ENCODE measurements at places on chromosomes 13 and 19. TPM values are rescaled to one million over a fixed set of nuclear protein-coding genes. Genes with fewer than 3 reads are reported as not detected.

IGLON5 gene
- 0.12 TPM for total RNA-seq

FREM2 gene
- not detected for total RNA-seq

PSG3 gene
- 0.07 TPM for total RNA-seq

TMEM38A gene
- 1.2 TPM for total RNA-seq

ZNF382 gene
- 0.10 TPM for total RNA-seq

MEIOSIN gene
- total RNA-seq, result 0.06 TPM

COL5A3 gene
- 2.6 TPM for total RNA-seq

SOX1 gene
- total RNA-seq, result not detected

ZNF701 gene
- total RNA-seq, result 0.28 TPM

RFX2 gene
- total RNA-seq, result 5.9 TPM

LILRB4 gene
- not detected for total RNA-seq

DPP9 gene
- 56.0 TPM for total RNA-seq

TINCR gene
- 2.4 TPM for total RNA-seq

APBA3 gene
- 10.1 TPM for total RNA-seq

SIGLEC10 gene
- total RNA-seq, result 0.03 TPM

DUS3L gene
- total RNA-seq, result 28.3 TPM

DPF1 gene
- total RNA-seq, result 5.4 TPM

KCNC3 gene
- 1.5 TPM for total RNA-seq

MTRF1 gene
- 4.9 TPM for total RNA-seq

TNFSF13B gene
- total RNA-seq, result 0.41 TPM

C2CD4C gene
- total RNA-seq, result 0.35 TPM

MEIS3 gene
- total RNA-seq, result 30.9 TPM

ANKRD24 gene
- 0.18 TPM for total RNA-seq

ZNF700 gene
- 0.30 TPM for total RNA-seq

APOC4 gene
- total RNA-seq, result not detected

JSRP1 gene
- total RNA-seq, result 0.82 TPM

FFAR3 gene
- not detected for total RNA-seq

GRIN3B gene
- 2.6 TPM for total RNA-seq

SERPINE3 gene
- not detected for total RNA-seq

OLFM4 gene
- not detected for total RNA-seq

MYO16 gene
- 0.06 TPM for total RNA-seq

ALOX5AP gene
- 11.5 TPM for total RNA-seq

NLRP9 gene
- not detected for total RNA-seq

GALP gene
- total RNA-seq, result not detected

ZNF559 gene
- total RNA-seq, result 5.5 TPM

LYPD3 gene
- 0.22 TPM for total RNA-seq

ZNF829 gene
- total RNA-seq, result 0.39 TPM

ZNF628 gene
- total RNA-seq, result 10.1 TPM

ZFR2 gene
- total RNA-seq, result 0.17 TPM

RAX2 gene
- not detected for total RNA-seq

SIGLEC14 gene
- total RNA-seq, result 0.15 TPM

PSG2 gene
- total RNA-seq, result 0.07 TPM

CEACAM8 gene
- total RNA-seq, result not detected

SRRM5 gene
- 0.73 TPM for total RNA-seq

GRK1 gene
- 0.19 TPM for total RNA-seq

ANGPTL4 gene
- 682 TPM for total RNA-seq

CABP5 gene
- total RNA-seq, result not detected

CD22 gene
- 0.89 TPM for total RNA-seq
